GM23248 (cell line): ENCODE measurements at places on chromosomes 12 and 14. TPM values are rescaled to one million over a fixed set of nuclear protein-coding genes. Genes with fewer than 3 reads are reported as not detected.

The PRIMA1 gene
- total RNA-seq: 0.43 TPM in 1 of 2 replicates, not detected in the other

The CCDC177 gene
- total RNA-seq: not detected in 2 replicates

The CLEC2B gene
- total RNA-seq: 6.2 and 7.2 TPM in 2 replicates

The FAM90A1 gene
- not detected in 2 replicates for total RNA-seq

The RNASE7 gene
- not detected in 2 replicates for total RNA-seq

The HHIPL1 gene
- 11.3 and 19.2 TPM in 2 replicates for total RNA-seq

The CD69 gene
- not detected in 2 replicates for total RNA-seq

The CAPRIN2 gene
- total RNA-seq: 24.7 and 33.0 TPM in 2 replicates

The DLST gene
- total RNA-seq: 60.8 and 88.1 TPM in 2 replicates

The CEBPE gene
- not detected in 2 replicates for total RNA-seq
